NCI-H1694 (cell line): ENCODE measurements at places on chromosomes 4 and X.

- DNase-seq: no peak
These were observed 1.4 kb downstream of the MID1 start for GRCh38 chrX:10618961-10619360.

DNA sequence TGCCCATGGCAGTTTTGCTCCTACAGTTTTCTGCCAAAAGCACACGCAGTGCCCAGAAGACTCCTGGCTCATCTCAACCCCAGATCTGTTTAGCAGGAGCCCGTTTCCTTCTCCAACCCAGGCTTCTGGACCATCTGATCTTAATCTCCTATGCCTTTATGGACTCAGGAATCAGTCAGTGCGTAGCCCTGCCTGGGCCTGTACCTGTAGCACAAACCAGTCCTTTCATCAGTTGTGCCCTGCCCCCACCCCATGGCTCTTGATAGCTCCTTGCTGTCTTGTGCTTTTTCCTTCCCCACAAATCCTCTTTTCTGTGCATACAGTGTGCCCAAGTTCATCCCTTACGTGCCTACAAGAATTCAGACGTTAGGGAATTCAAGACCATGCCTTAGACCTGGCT, 1.5 kb downstream of the ZNF718 start:
- no peak for DNase-seq

GRCh38 chr4:129364747-129365452, 268.9 kb downstream of the C4orf33 start:
- DNase-seq: no peak

- DNase-seq: no peak
These were observed 21.6 kb downstream of the FABP2 start for GRCh38 chr4:119300101-119300978.

DNA sequence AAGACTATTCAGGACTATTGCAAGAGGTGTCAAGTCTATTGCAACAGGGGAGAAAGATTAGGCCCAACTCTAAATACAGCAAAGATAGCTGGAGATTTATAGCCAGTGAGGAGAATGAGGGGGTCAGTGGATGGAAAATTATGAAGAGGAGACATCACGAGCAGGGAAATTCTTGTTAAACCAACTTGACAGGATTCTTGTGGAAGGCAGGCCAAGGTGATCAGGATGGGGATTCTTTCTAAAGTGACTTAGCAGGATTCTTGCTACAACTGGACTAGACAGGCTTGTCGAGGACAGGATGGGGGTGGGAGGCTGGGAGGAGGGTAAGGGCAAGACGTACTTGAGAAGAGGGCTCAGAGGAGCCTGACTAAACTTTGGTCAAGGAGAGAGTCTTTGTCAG, 89.0 kb downstream of the PHEX start:
- DNase-seq: no peak

- no peak for DNase-seq
These were observed 7.6 kb downstream of the ENPEP start for GRCh38 chr4:110483516-110483915.
